GM18507 (cell line): ENCODE measurements at places on chromosomes 2 and 18.

- no peak for DNase-seq
Measured at GRCh38 chr2:44522846-44523245, 161.1 kb downstream of the CAMKMT start.

DNA sequence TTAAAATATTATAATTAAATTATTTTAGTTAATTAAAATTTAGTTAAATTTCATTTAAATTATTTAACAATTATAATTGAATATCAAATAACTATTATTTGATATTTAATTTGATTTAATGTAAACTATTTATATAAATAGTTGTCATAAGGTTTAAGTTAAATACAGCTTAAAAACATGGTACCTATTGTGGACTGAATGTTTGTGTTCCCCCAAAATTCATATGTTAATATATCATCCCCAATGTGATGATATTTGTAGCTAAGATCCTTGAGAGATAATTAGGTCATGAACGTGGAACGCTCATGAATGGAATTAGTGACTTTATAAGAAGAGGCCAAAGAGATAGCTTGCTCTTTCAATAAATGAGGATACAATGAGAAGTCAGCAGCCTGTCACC, 505.7 kb upstream of the LRATD1 start:
- DNase-seq, result no peak

DNA sequence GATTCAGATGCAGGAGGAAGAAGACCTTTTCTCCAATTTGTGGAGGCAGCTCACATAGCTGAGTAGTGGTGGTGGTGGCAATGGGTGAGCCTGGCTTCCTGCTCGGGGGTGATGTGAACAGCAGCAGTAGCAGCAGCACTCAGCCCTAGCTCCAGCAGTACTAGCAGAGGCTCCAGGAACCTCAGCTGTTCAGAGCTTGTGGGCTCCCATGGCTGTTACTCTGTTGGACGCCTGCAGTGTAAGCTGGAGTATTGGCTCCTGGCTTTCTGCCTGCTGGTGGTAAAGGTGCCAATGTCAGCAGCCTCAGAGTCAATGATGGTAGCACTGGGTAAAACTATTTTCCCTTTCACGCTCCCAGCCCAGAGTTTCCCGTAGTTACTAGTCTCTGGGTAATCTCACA, 3.1 kb upstream of the SEH1L start:
- DNase-seq, result no peak

GRCh38 chr2:205655779-205656456, 26.4 kb upstream of the NRP2 start:
- no peak for DNase-seq

- no peak for DNase-seq
Measured at GRCh38 chr2:238077292-238077691, 16.5 kb downstream of the SCLY start.
